Aorta (tissue), 5 donors: ENCODE measurements at places on chromosomes 11 and 22.

DNA sequence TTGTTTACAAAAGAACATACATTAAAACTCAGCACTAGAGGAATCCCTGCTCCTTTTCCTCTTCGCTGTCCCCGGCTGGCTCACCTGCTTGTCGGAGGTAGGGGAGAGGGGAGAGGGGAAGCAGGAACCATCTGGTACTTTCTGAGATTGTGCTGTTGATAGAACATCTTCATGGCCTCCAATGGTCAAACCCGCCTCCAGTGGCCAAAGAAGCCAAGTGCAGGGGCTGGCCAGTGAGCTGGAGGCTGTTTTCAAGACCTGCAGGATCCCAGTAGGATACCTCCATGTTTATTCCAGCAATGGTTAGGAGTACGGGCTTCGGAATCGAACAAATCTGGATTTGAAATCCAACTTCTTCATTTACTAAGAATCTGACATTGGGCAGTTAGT lies 92.6 kb downstream of the PKNOX2 start:
- peak; percentile 14 for DNase-seq

GRCh38 chr22:30949934-30950660 lies 18.5 kb downstream of the MORC2 start:
- no peak for DNase-seq

- DNase-seq, result no peak
These were observed 470 bp downstream of the NUMA1 start for GRCh38 chr11:72079819-72080325.

DNA sequence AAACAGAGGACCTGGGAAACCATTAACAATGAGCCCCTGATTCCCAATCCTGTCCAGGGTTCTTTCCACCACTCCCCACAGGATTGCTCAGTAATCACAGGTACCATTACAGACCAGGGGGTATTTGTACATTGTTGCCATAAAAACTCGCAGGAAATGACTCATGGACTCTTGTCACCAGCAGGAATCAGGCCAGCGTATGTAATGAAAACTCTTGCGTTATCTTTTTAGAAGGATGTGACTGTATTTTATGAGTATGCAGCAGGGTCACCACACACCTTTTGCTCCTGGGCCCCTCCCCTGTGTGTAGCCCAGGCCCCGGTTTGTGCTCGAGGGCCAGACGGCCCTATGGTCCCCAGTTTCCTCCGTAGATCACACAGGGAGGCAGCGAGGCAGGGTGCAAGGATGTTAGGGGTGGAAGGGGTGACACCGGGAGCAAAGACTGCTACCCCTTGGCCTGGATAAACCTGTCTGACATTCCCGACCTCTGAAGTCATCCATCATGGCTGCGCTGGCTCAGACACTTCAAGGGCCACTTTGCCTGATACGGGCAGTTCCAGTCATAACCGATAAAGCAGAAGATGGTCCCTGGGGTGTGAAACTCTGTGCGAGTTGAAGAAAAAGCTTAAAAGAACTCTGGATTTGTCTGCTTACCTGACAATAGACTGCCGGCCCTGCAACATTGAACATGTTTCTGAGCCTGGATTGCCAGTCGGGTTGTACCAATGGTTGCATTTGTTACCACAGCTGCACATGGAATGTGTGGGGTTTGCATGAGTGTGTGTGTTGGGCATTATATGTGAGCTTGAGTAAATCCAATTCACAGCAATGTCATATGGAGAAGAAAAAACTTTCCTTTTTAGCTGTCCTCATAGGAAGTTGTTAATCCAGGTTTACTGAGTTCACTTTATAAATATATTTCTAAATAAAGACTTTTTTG lies 56.9 kb downstream of the MICAL2 start:
- DNase-seq, result no peak

DNA sequence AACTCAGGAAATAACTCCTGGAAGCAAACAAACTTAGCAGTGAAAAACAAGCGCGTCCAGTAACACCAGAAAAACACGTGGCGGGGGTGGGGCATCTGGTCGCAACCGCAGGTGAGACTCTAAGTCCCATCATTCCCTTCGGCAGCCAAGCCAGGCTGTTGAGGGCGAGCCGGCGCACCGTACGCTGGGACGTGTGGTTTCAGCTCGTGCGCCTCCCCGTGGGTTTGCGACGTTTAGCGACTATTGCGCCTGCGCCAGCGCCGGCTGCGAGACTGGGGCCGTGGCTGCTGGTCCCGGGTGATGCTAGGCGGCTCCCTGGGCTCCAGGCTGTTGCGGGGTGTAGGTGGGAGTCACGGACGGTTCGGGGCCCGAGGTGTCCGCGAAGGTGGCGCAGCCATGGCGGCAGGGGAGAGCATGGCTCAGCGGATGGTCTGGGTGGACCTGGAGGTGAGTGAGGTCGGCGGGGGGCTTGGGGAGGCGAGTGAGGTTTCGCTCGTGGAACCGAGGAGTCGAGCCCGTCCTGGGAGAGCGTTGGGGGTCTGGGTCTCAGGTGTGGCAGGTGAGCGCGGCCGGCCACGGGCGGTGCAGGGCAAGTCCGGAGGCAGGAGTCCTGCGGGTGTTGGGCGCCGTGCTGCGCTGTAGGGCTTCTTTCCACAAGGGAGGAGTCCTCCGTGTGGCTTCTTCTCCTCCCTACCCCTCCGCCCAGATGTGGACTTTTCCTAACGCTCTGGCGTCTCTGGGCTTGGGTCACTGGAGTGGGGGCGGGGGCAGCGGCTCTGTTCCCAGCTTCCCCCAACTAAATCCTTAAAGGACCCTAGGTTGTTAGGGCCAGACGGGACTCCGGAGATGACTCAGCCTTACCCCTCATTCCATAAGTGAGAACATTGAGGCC lies at the start of gene REXO2:
Gene REXO2 (plus strand): TSS at position 239 of the 892 bp plus-strand sequence. CDS start 62 bp downstream, at position 301.
- DNase-seq, result peak; percentile 97

DNA sequence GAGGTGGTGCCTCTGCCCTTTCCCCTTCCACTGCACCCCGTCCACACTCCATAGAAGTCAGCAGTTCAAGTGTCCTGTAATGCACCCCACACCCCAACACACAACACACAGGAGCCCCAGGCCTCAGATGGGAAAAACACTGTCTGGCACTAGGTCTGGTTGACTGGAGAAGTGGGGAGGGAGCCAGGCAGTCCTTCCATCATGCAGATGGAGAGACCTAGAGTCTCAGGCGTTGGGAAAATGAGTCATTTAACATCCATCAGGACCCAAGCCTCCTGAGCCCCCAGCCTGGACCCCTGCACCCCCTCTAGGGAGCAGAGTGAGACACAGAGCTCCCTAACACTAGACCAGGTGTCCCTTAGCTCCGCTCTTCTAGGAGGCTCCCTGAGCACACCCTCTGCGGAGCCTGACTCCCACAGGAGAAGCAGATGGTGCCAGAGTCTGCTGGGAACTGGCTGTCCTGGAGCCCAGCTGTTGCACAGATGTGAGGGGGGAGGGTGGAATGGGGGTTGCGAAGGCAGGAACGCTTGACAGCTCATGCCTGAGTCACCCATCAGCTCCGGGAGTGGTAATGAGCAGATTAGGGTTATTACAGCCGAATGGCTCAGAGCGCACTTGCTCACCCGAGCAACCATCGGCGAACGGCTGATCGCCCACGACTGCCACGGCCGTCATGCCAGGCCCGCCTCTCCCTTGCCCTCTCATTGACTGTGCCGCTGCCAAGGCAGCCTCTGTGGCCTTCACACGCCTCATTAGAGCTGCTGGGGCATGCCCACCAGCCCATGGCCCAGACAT lies 22.1 kb upstream of the SYT7 start:
- peak; percentile 87 for DNase-seq

DNA sequence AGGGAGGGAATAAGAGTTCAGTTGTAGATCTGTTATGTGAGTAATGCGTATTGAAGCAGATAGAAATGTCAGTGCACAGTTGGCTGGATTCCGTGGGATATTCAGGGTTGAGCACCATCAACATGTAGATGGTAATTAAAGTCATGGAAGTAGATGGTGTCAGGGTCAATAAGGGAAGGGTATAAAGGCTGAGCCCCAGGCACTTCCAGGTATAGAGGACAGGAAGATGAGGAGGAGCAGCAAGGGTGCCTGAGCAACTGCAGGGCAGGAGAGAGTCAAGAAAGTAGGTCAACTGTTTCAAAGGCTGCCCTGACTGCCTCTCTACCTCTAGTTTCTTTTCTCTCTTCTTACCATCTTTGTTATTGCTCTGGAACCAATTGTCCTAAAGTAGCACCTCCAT lies 85.9 kb downstream of the MICAL2 start:
- DNase-seq, result no peak

GRCh38 chr11:121483805-121484480 lies 31.2 kb upstream of the SORL1-AS1 start:
- no peak for DNase-seq

DNA sequence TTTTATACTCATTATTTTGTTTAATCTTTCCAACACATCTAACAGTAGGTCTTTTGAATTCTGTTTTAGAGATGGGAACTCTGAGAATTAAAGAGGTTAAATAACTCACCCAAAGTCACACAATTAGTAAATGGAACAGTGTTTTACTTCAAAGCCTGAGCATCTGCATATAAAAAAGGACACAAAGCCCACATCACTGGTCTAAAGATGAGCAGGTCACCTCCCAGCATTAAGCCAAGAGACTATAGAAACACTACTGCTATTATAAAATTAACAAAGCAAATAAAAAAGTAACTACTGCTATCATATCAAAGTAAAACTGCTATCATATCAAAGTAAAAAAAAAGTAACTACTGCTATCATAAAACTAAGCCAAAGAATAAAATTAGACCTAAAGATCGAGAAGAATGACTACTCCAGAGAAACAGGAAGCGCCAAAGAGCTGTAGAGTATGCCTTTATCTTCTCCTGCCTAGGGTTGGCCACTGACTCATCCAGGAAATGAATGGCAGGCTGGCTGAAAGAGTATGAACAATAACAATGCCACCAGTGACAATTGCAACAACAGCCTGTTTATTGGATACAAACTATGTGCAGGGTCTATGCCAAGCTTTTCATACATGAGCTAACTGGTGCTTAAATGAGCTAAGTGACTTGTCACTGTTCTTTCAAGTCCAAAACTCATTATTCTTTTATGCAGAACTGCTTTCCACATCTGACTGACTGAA lies 1153.0 kb upstream of the TENM4 start:
- DNase-seq, result no peak

DNA sequence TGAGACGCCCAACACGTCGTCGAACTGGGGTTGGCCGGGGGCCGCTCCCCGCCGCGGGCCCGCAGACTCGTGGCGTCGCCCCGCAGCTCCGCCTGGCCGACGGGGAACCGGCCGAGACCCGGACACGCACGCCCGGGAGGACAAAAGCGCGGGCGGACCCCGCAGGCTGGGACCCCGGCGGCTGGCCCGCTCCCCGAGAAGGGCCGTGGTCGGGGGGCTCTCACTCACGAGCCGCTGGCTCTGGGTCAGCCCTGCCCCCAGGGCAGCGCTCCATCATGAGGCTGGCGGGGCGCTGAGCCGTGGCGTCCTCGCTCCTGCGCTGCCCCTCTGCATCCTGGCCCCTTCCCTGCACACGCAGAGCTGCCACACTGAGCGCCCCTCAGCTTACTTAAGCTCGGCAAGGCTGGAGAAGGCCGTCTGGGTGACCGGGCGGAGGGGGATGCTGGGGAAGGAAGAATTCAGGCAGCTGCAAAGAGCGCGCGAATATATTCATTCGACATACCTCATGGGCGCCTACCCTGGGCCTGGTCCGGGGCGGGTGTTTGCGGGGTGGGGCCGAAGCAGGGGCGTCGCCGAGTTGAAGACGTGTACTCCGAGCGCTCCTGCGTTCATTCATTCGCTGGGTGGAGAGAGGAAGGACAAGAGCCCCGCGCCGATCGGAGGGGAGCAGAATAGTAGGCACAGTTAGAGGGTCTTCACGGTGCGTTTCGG lies 579 bp upstream of the CYB5R2 start:
- no peak for DNase-seq

- no peak for DNase-seq
These were observed 531.9 kb upstream of the ISX start for GRCh38 chr22:34534101-34534500.

DNA sequence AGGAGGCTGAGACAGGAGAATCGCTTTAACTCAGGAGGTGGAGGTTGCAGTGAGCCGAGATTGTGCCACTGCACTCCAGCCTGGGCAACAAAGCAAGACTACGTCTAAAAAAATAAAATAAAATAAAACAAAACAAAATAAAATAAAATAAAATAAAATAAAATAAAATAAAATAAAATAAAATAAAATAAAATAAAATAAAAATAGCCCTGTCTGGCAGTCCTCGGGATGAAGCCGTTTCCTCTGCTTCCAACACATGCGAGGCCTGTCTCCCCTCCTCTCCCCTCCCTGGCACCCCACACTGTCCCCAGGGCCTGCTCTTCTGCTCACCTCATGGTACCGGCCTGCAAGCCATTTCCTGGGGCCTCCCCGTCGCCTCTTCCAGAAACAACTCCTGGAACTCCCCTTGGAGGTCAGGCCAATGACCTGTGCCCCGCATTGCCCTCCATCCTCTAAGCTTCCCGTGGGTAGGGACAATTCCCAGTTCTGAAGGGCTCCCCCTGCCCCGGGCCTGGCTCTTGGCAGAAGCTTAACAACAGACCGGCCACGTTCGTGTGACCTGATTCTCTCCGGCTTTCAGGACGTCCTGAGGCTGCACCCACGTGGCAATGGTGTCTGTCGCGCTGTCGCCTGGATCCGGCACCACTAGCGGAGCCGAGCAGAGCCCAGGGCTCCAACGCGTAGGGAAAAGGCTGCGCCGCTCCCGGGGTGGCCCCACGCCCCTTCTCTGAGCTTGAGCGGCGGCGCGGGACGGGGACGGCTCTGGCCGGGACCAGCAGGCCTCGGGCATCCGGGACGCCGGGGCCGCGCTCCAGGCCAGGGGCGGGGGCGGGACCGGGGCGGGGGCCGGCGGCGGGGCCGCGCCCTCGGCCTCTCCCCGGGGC lies 456 bp upstream of the PARVB start:
- peak; percentile 54 for DNase-seq

DNA sequence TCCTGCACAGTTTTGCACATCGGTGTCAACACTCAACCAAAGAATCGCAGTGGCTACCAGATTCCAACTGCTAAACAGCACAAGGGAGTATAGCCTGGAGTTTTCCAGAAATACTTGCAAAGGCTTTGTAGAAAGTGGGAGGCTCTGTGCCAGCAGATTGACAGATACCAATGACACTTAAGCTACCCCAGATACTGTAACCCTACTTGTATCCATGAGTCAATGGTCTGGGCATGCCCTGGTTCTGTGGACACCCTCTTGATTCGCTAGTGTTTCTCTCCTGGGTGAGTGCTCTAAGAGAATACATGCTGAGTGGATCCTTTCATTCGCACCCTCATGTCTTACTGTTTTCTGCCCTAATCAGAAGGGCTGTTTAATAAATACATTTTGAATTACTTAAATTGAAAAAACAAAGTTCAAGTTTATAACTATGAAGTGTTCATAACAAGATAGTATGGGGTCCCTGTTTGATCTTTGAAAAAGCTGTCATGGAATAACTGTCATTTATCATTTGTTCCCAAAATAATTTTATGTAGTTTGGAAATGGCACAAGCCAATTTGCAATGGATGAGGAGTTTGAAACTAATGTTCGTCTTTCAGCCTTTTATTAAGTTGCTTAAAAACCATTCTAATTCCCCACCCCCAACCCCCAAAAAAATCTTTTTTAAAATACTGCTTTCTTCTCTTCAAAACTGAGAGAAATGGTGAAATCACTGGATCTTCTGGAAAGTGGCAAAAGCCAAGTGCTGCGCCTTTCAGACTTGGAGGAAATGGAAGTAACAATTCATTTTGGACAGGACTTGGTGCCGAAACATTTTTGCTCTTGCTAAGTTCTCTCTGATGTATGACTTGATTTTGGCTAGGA lies 600.5 kb upstream of the TENM4 start:
- no peak for DNase-seq
